ENCODE measurements at places on chromosomes 1 and 21.

DNA sequence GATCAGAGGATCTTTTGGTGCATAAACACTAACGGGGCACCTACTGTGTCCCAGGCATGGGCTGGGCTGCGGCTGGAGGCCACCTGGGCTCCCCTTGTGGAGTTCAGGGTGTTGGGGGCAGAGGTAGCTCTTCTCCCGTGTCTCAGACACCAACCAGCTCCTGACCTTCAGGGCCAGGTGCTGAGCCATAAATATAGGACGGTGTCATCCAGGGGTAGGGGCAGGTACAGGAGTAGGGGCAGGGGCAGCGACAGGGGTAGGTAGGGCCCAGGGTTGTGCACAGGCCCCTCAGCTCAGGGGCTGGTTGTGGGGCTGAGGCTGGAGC, 18.0 kb upstream of the LRRC3 start:
- no peak for DNase-seq

DNA sequence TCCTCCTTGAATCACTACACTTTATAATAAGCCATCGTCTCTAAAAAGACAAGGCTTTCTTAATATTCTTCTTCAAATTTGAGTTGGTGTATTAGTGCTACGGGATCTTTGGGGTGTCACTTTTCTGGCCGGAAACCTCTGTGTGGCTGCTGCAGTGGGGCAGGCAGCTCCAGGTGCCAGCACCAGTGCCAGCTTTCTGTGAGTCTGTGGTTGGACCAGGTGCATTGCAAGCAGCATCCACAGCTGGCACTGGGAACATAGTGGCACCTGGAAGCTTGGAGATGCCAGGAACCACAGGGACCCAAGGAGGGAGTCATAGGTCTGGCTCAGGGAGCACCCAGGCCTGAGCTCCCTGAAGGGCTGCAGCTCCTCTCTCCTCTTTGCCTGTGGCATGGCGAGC, 111.8 kb upstream of the RUNX3 start:
- no peak for DNase-seq

DNA sequence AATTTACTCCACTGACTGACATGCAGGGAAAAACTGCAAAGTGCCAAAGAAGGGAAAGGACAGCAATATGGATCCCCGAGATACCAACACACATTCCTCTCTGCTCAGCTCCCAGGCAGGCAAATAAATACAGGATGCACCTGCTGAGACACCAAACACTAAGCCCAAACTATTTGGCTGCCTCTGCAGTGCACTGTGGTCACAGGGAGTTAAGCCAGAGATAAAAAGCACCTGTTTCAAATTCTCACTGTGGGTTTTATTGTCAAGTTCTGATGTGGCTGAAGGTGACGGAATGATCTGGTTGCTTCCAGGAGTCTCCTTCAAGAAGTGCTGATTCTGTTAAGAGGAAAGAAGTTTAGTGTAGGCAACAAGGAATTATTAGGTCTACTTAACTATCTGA, 17.7 kb downstream of the TEX38 start:
- no peak for DNase-seq

DNA sequence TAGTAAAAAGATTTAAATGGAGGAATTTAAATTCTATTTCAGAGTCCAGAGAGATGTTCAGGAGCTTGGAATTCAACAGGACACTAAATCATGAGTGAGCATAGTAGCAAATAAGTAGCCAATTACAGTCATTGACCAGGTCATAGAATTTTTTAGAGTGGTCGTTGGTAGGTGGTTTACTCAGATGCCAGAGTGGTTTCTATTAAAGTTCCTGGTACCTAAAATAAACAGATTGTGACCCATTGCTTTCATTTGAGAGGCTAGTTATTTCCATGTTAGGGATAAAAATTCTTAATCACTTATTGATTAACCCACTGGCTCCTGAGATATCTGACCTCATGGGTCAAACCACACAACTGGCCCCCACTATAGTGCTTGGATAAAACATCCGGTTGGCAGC, 201.3 kb downstream of the ASTN1 start:
- DNase-seq, result no peak

DNA sequence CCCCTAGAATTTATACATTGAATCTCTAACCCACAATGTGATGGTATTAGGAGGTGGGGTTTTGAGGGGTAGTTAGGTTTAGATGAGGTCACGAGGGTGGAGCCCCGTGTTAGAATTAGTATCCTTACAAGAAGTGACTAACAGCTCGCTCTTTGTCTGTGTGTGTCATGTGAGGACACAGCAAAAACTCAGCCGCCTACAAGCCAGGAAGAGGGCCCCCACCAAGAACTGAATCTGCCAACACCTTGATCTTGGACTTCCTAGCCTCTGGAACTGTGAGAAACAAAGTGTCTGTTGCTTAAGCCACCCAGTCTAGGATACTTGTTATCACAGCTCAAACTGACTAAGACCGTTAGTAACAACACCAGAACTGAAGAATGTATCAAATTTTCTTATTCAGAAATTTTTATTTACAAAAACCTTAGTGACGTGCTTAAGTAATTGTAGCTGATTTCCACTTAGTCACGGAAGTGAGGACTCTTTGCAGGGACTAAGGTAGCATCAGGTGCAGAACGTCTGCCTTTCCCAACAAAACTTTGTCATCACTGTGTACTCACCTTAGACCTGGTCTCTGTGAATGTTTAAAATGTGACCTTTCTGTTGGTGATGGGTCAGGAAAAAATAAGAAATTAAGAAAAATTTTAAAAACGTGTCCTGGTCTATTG, 24.5 kb upstream of the LRRC8C start:
- DNase-seq, result no peak

- DNase-seq, result peak; percentile 71
Measured at GRCh38 chr1:87953732-87954344, 625.2 kb downstream of the LMO4 start.

- DNase-seq, result no peak
Measured at GRCh38 chr1:17822741-17823426, 67.8 kb downstream of the ACTL8 start.

- no peak for DNase-seq
Measured at GRCh38 chr1:186146974-186147373, 228.1 kb downstream of the TPR start.

DNA sequence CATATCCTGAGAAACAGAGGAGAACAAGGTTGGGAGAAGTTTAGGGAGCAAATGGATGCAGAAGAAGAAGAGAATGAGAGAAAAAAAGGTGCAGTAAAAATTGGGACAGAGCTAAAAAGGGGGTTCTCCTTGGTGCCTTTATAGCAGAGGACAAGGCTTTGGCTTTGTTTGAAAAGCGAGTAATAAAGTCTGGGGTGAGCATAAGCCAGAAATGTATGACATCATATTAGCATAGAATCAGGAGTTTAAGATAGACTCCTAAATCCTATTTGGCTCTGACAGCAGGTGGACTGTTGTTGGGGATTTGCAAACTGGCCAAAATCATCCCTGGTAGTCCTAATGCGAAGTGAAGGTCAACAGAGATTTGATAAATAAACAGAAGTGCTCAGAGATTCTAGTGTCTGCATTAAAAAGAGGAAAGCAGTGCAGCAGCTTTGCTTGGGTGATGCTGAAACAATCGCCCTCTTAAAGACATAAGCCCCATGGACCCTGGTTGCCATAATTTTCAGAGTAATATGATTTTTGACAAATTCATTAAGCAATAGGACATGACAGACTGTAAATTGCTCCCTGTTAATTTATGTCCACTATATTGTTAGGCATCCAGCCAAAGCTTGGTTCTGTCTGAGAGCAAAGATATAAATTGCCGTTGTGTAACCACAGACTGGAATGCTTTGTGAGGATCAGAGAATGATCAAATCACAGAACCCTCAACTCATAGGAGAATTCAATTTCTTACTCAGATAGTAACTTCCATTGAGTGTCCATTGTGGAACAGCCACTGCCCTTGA, 385.0 kb upstream of the NFIA start:
- no peak for DNase-seq
